Frontal cortex (tissue), 4 donors: ENCODE measurements at places on chromosomes 4 and X. TPM values are rescaled to one million over a fixed set of nuclear protein-coding genes. Genes with fewer than 3 reads are reported as not detected.

- no peak for DNase-seq
These were observed 352.4 kb downstream of the CAMK2D start for GRCh38 chr4:113409181-113409580.

- no peak for DNase-seq
These were observed 108.7 kb upstream of the FUNDC1 start for GRCh38 chrX:44651358-44651757.

GRCh38 chrX:80229626-80230025 is 190.6 kb upstream of the TENT5D start:
- no peak for DNase-seq

GRCh38 chr4:185874516-185875230 is 62.7 kb upstream of the SORBS2 start:
- no peak for DNase-seq

DNA sequence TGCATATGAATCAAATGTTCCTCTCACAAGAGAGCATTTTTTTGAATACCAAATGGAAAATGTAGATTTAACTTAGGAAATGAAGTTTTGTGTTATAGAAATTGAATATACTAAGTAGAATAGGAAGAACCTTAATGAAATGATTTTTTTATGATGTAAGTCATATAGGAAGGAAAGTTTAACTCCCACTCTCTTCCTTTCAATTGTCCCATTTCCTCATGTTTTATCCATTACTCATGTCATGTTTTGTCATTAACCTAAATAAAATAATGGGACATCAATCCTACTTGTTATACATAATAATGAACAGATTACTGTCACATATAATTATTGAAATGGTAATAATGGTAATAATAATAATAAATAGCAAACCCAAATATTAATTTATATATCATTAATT is 22.7 kb upstream of the SRD5A3 start:
- no peak for DNase-seq

DNA sequence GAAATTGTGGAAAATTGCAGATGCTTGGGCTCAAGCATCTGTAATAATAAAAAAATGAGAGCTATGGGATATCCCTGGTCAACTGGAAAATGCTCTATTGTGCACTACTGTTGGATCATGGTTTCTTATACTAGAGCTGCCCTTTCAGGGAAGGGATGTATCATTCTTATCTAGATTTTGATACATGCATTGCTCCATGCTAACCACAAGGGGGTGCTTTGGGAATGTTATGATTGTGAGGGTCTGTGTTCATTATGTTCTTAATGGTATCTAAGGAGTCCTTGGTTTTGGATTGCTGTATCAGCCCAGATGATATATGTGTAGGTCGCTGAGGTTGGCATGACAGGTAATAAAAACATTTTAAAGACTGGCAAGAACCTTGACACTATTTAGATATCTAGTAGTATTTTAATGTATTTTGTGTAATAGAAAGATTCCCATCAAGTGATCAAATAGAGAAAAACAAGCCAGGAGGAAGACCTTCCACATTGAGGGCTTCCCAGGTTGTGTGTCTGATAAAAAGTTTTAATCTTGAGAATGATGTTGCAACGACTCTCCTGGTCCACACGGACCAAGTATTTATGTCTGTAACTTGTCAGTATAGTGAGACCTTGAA is 49.2 kb upstream of the TLR2 start:
- DNase-seq: peak; percentile 13

- no peak for DNase-seq
These were observed 39.7 kb downstream of the AFF2 start for GRCh38 chrX:148540114-148540513.

GRCh38 chr4:40548256-40548655 is 81.4 kb downstream of the RBM47 start:
- no peak for DNase-seq

DNA sequence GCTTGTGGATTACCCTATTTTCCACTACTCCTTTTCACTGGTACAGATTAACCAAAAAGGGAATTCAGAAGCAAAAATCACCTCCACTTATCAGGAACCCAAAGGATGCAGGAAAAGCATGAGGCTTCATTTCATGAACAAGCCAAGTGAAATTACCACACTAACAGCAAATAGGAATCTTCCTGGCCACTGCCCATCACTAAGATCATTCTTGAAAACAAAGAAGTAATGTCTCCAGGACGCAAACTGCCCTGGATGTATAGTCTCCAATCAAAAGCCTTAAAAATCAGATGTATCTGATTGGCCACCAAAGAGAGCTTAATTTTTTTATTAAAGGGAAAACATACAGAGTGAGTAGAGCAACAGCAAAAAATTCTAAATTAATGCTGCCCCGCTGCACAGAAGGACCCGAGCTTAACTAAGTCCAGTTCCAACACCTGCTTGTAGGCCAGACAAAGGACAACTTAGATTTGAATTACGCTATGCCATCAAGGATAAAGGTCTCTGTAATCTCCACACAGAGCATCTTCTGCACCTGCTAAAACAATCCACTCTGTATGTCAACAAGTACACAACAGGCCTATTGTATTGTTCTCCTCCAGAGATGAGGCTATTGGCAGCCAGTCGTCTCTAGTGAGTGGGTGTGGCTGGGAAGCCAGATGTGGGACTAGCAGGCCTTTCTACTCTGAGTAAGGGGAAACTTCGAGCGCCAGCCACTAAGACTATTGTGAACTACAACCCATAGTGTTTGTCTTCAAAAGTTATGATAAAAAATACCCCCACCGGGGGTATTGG is 12.4 kb downstream of the ZDHHC9 start:
- DNase-seq: no peak

Gene USP26
- total RNA-seq: not detected

GRCh38 chr4:169757575-169758184 is at the start of gene HPF1:
HPF1 (minus strand) TSS chr4:169757944; CDS start chr4:169757877, 67 bp downstream.
- DNase-seq: peak; percentile 79

- no peak for DNase-seq
These were observed 165.3 kb downstream of the GLRA2 start for GRCh38 chrX:14694611-14695010.

DNA sequence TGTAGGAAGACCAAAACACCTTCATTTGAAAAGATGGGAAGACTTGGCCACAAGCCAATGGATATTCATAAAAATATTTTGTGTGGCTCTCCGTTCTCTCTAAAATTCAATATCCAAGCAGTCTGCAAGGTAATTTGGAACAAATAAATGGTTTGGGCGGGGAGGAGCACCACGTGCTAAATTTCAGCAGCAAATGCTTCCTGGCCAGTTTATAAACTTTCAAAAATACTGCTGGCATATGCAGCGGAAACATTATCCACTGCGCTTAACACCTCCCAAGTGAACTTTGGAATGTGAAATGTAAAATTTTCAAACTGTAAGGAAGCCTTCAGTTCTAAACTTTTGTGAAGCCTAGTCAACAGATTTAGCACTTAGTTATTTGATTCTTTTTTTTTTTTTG is 191.0 kb downstream of the NSUN7 start:
- no peak for DNase-seq

GRCh38 chr4:72817012-72817411 is 248.0 kb upstream of the ADAMTS3 start:
- no peak for DNase-seq

DNA sequence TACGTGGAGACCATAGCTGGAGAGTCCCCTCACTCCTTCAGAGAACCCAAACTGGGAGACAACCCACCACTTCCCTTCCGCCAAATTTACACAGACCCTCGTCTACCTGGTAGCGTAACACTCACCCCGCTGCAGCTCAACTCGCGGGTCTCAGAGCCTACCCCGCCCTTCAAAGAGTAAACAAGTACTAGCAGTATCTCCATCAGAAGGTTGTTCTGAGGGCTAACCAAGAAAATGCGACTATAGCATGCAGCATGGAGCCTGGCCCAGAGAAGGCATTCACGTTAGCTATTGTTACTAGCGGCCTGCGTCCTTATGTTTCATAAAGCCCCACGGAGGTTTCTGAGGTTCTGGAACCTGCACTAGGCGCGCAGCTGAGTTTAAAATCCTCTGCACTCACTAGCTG is 531 bp upstream of the MANBA start:
- DNase-seq: peak; percentile 27

GRCh38 chr4:170102426-170102825 is 12.7 kb upstream of the AADAT start:
- no peak for DNase-seq

DNA sequence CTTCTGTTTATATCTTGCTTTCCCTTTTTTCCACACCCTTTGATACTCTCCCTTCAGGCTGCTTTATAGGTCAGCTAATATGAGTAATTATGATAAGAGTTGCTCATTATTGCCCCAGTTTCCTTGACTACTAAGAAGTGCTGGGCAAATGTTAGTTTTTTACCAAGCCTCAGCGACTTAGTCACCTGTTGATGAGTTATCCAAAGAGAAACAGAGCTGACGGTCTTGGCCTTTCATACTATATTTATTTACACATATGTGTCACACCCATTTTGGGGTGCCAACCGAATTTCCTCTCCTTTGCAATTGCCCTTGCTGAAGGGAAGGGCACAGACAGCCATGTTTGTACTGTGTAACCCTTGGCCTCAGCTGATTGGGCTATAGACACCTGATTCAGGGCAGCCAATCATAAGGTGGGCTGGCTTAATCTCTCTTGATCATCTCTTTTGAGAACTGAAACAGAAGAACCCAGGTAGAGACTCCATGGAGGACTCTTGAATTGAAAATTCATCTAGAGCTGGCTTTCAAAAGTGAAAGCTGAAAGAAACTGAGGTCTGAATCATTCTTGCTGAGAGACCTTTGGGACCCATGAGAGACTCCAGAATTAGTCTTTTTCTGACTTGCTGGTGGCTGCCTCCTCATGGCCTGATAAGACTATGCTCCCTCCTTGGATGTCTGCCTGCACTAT is 111.7 kb upstream of the RPS6KA3 start:
- no peak for DNase-seq

Gene NPFFR2
- 0.41 TPM for total RNA-seq

GRCh38 chr4:74437866-74438265 is 7.1 kb upstream of the AREG start:
- DNase-seq: no peak

Gene MRFAP1L1
- total RNA-seq: 100 TPM

Gene GAB3
- 0.82 TPM for total RNA-seq

Gene RASSF6
- under 0.01 TPM for total RNA-seq

GRCh38 chrX:133654811-133655210 is 239.5 kb upstream of the GPC4 start:
- no peak for DNase-seq

GRCh38 chrX:39261446-39262147 is 460.3 kb downstream of the MID1IP1 start:
- DNase-seq: no peak

Gene QRFPR
- total RNA-seq: 1.6 TPM

- DNase-seq: no peak
These were observed 271.6 kb upstream of the GALNT7 start for GRCh38 chr4:172897046-172897445.

DNA sequence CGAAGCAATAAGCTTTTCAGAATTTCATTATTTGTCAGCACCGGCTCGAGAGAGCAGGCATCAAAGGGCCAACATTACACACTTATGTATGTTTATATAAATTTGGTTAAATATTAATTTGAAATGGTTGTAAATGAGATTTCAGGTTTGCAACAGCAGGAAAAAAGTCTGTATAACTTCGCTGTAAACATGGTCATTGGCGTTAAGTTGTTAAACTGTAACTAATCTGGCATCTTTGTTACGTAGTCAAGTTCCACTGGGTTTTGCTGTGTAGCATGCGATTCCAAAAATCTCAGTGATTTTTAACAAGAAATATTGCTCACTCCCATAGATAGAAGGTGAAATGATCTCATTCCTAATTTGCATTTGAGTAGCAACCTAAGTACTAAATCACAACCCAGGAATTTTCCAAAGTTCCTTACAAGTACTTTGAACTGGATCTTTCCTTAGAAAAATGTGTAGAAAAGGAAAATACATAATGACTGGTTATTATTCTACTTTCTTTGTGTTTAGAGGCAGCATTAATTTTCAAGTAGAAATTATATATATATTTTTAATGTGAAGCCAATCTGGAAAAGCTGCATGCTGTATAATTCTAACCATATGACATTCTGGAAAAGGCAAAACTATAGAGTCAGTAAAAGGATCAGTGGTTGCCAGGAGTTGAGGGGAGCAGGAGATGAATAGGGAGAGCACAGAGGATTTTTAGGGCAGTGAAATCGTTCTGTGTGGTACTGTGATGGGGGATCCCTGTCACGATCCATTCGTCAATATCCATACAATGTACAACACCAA is 222.1 kb downstream of the CBR4 start:
- DNase-seq: no peak

Gene ZC4H2
- total RNA-seq: 11.0 TPM

Gene MAOB
- total RNA-seq: 4.9 TPM

GRCh38 chrX:129523079-129523911 is at the start of gene SMARCA1:
SMARCA1 (minus strand) TSS chrX:129523490; CDS start chrX:129523370, 120 bp downstream.
- DNase-seq: peak; percentile 66

- DNase-seq: no peak
These were observed 550.0 kb upstream of the DIPK2B start for GRCh38 chrX:45750639-45751038.

DNA sequence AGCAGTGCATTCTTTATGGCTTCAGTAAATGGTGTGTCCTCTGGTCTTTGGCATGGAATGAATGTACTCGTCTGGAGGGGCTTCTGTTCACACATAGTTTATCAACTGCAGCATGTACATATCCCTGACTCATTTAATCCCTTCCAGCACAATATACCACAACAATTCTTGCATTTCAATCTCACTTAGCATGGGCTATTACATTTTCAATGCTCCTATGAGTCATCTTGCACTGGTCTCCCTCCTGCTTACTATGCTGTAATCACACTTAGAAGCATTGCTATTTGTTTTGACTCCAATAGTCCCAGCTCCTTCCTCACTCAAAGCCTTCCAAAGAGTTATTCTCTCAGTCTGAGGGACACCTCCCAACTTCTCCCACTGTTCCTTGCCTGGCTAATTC is 180.9 kb upstream of the NUDT10 start:
- no peak for DNase-seq

GRCh38 chr4:106851726-106852125 is 184.4 kb downstream of the DKK2 start:
- no peak for DNase-seq

DNA sequence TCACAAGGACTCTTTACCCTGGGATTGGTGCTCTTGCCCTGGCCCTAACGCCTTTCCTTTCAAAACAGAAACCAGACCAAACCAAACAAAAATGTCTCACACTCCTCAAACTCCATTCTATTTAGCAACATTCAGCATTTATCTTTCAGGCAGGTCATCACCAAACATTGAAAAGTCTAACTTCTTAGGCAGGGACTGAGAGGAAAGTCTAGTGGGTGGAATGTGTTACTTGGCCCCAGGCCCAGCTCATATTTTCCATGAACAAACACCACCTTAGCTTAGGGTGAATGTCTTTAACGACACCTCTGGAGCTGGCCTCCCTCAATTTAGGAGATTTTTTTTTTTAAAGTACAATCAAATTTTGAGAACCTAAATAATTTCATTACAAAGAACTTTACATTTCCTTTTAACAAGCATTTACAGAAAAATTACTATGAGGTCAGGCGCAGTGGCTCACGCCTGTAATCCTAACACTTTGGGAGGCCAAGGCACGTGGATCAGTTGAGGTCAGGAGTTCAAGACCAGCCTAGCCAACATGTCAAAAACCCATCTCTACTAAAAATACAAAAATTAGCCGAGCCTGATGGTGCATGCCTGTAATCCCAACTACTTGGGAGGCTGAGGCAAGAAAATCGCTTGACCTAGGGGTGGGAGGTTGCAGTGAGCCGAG is 10.2 kb upstream of the N4BP2 start:
- no peak for DNase-seq

Gene GPC3
- total RNA-seq: 3.3 TPM

GRCh38 chrX:10126044-10126443 is 30.7 kb upstream of the CLCN4 start:
- DNase-seq: no peak

Gene HEPH
- 3.3 TPM for total RNA-seq
